Right ventricle myocardium inferior (tissue), 1 donor: ENCODE measurements at places on chromosomes 4 and X. TPM values are rescaled to one million over a fixed set of nuclear protein-coding genes. Genes with fewer than 3 reads are reported as not detected.

DNA sequence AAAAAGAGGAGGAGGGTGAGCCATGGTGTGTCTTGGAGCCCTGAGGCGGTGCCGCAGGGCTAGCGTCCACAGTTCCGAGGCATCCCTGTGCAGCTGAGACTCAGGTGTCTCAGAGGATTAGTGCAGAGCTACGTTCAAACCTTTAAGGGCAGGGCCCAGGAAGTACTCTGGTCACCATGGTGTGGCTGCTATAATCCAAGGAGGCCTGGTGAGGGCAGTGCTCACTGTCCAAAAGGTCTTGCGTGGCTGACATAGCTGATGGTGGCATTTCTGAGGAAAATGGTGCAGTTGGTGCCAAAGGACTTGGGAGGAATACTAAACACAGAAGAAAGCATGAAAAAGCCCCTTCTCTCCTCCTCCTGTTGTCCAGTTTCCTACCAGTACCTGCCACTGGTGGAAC is 146.9 kb downstream of the DCHS2 start:
- DNase-seq = no peak

GRCh38 chr4:139085141-139085540 is 69.6 kb downstream of the NOCT start:
- DNase-seq = no peak

GRCh38 chrX:14630733-14631132 is 101.4 kb downstream of the GLRA2 start:
- no peak for DNase-seq

GRCh38 chr4:67907650-67908049 is 23.8 kb upstream of the TMPRSS11D start:
- DNase-seq = no peak

- DNase-seq = no peak
Measured at GRCh38 chrX:5695971-5696370, 532.7 kb downstream of the NLGN4X start.

GRCh38 chrX:147877726-147878125 is 34.0 kb upstream of the FMR1 start:
- DNase-seq = no peak

- no peak for DNase-seq
Measured at GRCh38 chrX:29903360-29903759, 312.0 kb upstream of the MAGEB2 start.

DNA sequence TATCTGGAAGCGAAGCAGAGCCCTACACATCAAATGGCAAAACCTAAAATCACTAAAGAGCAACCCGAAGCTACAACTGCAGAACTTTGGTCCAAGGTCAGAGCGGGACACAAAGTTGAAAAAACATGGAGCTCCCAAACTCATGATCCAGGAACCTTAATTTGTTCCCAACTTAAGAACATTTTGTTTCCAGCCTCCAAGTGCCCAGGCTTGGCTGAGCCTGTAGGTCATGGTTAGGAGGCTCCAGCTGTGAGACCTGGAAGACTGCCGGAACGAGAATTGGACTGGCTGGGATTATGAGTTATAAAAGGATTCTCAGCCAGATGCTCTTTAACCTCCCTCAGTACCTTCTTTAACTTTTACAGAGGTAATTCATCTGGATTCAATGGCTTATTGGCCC is 349.1 kb upstream of the DDX53 start:
- no peak for DNase-seq

GRCh38 chr4:89640620-89641366 is 196.2 kb downstream of the SNCA start:
- DNase-seq = peak; percentile 50

GRCh38 chr4:26412381-26413372 is 77.6 kb downstream of the CCKAR start:
- no peak for DNase-seq

DNA sequence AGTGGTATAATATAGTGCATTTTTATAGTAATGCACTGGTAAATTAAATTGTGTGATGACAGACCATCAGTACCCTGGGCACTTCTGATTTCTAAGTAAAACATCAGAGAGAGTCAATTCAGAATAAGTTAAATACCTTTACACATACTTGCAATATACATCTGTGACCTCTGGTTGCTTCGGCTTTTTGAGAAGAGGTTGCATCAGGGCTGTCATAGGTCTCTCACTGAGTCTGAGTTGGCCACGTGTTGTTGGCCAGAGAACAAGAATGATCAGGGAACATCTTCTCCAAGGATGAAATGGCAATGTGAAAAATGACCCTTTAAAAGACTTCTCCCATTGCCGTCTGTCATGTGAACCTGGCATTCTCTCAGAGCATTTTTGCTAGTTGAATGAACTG is 36.9 kb upstream of the PUDP start:
- no peak for DNase-seq

- no peak for DNase-seq
Measured at GRCh38 chr4:52999626-53000025, 137.5 kb downstream of the RASL11B start.

DNA sequence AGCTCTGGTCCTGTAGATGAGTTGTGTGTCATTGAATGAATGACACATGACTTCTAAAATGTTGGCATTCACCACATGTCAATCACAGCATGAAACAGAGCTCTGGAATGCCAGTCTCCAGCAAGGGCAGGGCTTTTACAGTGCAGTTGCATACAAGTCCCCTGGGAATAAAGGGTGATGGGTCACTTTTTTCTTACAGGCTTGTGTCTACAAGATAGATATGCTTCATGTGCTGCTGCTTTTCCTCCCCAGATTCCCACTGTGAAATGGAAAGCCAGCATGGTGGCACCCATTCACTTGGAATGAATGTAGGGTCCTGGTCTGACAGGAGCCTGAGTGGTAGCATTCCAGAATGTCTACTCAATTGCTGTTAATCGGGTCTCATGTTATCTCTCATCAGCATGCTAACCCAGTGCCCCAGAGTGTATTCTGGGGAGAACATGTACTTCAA is 159.1 kb upstream of the KIT start:
- DNase-seq = no peak

DNA sequence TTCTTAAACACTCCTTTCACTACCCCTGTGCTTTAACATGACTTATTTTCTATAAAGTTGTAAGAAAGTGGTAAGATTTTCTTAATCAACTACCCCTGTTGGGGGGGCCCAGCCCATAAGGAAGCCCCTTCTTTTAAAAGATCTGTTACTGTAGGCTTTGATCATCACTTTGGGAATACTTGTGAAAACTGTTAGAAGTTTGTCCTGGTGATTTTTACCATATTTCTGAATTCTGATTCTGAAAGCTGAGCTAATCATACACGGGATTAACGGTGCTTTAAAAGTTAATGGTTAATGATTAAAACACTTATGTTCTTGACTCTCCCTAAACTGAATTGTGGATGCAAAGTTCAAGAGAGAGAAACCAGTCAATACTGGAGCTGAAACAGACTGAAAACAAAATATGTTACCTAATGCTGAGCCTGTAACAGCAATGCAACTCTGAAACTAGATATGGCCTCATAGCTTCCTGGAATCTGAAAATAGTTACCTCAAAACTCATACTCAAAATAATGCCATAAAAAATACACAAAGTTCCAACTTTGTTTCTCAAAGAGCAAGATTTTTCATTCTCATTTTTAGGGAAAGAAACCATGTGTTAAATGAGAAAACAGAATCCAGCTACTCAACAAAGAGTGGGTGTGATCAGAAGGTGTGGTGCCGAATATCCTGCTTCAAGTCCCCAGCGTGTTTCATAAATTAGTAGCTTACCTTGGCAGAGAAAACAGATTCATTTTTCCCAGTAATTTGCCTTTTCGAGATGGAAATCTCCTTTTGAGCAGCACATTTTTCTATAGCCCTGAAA is 31.6 kb downstream of the ADH7 start:
- no peak for DNase-seq

GRCh38 chrX:108250654-108251579 is 159.3 kb downstream of the ATG4A start:
- no peak for DNase-seq

GRCh38 chrX:76064825-76065224 is 108.0 kb upstream of the PBDC1 start:
- DNase-seq = no peak

- DNase-seq = no peak
Measured at GRCh38 chrX:104445591-104445990, 120.4 kb upstream of the IL1RAPL2 start.

DNA sequence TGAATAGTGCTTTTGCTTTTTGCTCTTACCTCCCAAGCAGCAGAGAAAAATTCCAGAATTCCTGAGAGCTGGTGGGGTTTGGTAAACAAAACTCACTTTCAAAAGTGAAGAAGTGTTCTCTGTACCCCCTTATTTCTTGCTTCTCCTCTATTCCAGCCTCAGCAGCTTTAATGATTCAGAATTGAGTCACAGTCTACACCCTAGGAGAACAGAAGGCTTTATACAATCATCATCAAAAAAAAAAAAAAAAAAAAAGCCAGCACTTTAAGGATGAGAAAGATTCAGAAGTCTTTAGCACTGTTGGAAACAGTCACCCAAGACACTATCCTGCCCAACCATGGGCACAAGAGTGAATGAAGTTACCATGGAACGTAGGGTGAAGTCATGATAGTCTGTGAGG is 1583.1 kb upstream of the PCDH10 start:
- DNase-seq = no peak

GRCh38 chrX:150192816-150193215 is 170.3 kb upstream of the MAMLD1 start:
- DNase-seq = no peak

DNA sequence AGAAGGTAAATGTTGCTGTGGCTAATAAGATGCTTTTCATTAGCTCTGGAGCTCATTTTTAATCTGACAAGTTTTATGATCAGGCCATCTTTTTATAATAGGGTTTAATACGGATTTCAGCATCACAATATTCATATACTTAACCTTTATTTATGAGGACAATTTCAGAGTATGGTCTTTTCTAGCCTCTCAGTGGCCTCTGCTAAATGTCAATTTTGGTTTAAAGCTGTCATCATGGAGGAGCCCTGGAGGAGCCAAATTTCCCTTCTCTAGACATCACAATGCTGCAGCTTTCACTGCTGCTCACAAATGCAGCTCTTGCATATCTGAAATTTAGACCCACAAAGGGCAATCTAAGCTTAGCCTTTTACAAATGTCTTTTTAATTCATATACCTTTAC is 510.4 kb downstream of the PCDH7 start:
- no peak for DNase-seq

DNA sequence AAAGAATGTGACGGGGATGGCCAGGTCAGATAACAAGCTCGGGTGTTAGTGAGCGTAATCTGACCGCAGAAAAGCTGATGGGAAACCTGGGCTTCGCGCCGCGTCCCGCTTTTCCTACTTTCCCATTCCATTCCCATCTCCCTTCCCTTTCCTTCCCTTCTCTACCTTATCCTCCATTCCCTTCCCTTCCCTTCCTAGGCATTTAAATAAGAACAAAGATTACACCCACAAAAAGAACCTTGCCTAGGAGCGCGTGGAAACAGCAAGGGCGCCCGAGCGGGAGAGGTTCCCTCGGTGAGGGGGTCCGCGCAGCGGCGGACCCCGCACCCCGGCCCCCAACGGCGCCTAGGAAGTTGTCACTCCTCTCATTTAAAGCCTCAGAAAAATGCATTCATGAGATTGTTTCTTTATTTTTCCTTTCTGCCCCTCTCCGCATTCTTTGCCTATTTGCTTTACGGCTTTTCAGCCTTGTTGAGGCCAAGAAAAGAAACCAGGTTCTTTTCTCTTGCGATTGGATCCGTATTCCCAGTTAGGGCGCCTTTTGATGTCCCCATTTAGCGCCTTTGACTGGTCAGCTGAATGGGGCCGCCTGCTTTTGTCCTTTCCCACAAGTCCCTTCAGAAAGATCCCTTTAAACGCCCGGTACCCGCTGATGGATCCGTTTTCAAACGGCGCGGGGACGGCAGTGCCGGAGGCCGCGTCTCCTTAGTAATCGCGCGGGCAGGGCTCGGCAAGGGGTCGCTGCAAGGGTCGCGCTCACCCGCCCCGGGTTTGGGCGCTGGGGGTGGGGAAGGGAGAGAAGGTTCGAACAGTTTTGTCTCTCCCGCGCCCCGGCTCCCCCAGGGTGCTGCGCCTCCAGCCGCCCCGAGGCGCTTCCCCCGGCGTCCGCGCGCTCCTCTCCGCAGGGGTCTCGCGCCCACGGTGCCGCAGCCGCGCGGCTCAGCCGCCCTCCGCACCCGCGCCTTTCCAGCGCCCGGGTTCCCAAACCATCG is 54.1 kb upstream of the TMEM33 start:
- no peak for DNase-seq

Gene MBNL3
- 27.5 TPM for total RNA-seq

Gene SLC2A9
- 9.6 TPM for total RNA-seq

Gene NUDT11
- 0.14 TPM for total RNA-seq

Gene UGT2B17
- total RNA-seq = not detected

Gene HPGDS
- 3.1 TPM for total RNA-seq

Gene ANKRD17
- 50.7 TPM for total RNA-seq

Gene FAM193A
- total RNA-seq = 14.9 TPM

Gene SYNPO2
- total RNA-seq = 206 TPM

Gene DGKK
- total RNA-seq = not detected

Gene MAGEA9B
- total RNA-seq = not detected

Gene ADRA2C
- 6.9 TPM for total RNA-seq
